ENCODE measurements at places on chromosomes 3 and 15.
A peak's percentile ranks its signal among the peaks of the same experiment; 100 is the strongest.

GRCh38 chr3:69866988-69867720 lies 127.9 kb downstream of the MITF start:
- DNase-seq = no peak

- no peak for DNase-seq
Measured at GRCh38 chr15:78316283-78317083, 17.1 kb upstream of the SKIC8 start.

DNA sequence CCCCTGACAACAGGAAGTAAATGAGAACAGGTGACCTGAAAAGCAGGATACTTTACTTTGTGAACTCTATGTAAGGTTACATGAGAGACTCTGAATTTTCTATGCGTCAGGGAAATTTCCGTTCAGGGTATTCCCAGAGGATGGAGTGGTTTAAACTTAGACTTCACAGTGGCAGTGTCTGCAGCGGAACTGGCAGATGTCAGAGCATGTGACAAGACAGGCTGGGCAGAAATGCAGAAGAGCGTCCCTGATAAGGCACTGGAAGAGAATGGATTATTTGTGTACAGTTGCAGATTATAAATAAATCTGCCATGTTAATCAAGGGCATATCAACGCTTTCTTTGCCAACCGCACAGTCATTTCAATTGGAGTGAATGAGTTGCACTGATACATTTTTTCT lies 598.4 kb upstream of the ZNF717 start:
- no peak for DNase-seq

- no peak for DNase-seq
Measured at GRCh38 chr15:32034106-32034505, 3.8 kb downstream of the CHRNA7 start.

GRCh38 chr3:29022976-29023375 lies 257.9 kb upstream of the RBMS3 start:
- no peak for DNase-seq

GRCh38 chr3:136750897-136751315 lies 1.3 kb downstream of the STAG1 start:
- DNase-seq = no peak

GRCh38 chr3:126285369-126285768 lies 71.8 kb downstream of the KLF15 start:
- DNase-seq = no peak

- DNase-seq = no peak
Measured at GRCh38 chr3:127488740-127489139, 101.8 kb downstream of the TPRA1 start.

GRCh38 chr3:122789585-122790273 lies 3.9 kb downstream of the HSPBAP1 start:
- DNase-seq = no peak

DNA sequence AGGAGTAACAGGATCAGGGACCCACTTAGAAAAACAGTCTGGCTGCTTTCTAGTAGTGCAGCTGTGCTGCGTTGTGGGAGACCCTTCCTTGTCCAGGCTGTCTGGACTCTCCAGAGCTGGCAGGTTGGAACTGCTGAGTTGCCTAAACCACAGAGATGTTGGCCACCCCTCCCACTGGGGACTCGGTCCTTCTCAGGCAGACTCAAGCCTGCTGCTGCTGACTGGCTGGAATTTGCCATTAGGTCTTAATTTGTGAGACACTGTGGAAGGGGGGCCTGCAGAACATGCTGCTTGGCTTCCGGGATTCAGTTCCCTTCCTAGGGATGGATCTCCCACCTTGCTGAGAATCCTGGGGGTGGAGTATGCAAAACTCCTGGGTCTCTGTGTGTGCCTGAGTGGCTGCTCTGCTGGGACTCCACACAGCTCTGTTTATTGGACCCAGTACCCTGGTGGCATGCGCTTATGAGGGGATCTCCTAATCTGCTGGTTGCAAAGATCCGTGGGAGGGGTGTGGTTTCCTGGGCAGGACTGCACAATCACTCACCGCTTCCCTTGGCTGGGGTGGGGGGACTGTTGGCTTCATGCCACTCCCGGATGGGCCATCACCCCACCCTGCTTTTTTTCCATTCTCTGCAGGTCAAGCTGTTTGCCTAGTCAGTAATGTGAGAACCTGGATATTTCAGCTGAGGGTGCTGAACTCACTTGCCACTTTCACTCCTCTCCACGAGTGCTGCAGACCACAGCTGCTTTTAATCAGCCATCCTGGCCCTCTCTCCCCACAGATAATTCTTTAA lies 150.5 kb downstream of the CFAP20DC start:
- no peak for DNase-seq

GRCh38 chr15:91526424-91526823 lies 327.1 kb upstream of the SLCO3A1 start:
- no peak for DNase-seq

DNA sequence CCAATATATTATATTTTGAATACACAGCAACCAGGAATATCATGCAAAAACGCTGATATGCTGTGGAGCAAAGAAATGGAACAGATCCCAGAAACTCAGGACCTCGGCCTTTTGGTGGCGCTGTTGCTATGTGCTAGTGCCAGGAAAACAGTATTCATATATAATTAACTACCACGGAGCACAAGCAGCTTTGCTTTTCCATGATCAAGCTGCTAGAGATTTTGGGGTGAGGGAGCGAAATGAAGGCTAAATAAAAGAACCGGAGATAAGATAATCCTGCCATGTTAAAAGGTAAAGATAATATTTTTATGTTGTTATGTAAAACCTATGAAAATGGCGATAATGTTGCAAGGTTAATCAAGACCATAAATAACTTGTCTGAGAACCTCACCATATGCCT lies 157.7 kb upstream of the FAM3D start:
- DNase-seq = no peak

GRCh38 chr15:57500979-57501576 lies 90.6 kb upstream of the MYZAP start:
- DNase-seq = no peak

- no peak for DNase-seq
Measured at GRCh38 chr3:67094774-67095173, 96.7 kb downstream of the KBTBD8 start.

DNA sequence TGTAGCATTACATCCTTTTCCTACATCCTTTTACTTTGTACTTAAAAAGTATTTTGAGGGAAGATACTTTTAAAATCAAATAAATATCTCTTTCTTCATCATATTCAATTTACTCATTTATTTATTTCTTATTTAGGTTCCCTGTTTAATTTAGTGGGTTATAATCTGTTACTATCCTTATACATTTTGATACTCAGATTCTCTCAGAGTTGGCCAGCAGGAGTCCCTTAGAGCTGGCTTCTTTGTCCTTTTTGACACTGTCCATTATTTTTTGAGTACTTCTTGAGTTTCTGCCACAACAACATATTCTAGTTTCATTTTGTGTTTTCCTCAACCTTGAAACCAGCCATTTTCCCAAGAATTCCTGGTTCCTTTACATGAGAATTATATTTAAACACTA lies 111.6 kb upstream of the DCBLD2 start:
- no peak for DNase-seq

GRCh38 chr15:64288999-64289398 lies 67.0 kb downstream of the CSNK1G1 start:
- DNase-seq = no peak

DNA sequence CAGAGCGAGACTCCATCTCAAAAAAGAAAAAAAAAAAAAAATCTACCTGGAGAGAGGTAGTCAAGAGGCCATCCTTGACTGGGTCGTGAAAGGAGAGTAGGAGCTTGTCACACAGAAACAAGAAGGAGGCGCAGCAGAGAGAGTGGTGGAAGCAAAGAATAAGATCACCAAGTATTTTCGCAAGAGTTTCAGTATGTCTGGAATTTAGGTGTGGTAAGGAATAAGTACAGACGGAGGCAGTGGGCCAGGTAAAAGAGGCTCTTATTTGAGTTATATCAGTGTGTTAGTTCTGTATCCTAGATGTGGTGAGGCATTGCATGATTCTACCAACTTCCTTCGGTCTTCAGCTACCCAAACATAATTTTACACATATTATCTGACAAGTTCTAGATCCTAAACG lies 14.6 kb upstream of the ATP10A start:
- no peak for DNase-seq

DNA sequence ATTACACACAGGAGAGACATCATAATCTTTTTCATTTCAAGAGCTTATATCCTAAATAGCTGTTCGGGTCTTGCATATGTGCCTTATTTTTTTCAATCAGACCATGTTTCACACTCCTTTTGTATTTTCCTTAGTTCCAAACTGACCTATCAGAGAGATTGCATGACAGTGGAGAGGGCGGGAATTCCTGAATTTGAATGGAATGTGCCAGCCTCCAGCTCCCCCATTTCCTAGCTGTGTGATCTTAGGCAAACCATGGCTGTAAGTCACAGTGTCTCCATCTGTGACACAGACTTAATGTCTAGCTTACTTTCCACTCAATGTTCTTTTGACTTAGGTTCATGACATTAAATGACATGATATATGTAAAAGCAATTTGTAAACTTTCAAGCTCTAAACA lies 62.0 kb upstream of the CSTA start:
- no peak for DNase-seq

DNA sequence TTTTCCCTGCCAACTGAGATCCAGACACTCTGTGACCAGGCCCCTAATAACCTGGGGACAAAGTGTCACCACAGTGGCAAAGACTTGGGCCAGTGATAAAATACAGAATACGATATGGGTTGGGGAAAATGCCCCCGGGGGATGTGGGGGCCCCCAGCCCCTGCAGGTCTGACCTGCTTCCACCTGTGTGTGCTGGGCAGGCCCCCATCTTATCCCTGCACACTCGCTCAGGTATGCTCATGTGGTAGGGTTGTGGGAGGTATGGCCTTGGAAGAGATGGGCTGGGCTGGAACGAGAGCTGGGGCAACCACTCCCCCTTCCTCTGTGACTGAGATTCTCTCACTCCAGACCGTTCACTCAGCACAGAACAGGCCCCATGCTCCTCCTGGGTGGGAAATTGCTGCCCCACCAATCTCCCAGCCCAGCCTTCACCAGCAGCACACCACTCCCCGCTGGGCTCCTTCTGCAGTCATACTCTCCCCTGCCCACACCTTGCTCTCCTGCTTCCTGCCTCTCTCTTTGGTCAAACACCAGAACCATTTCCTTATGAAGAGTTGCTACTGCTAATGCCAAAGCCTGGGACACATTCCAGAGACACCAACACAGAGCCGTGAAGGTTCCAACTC lies 9.6 kb upstream of the CPEB1 start:
- DNase-seq = no peak

- DNase-seq = no peak
Measured at GRCh38 chr3:113535898-113536297, 3.5 kb downstream of the SIDT1 start.

- DNase-seq = no peak
Measured at GRCh38 chr15:64739156-64739555, 36.2 kb downstream of the RBPMS2 start.

- DNase-seq = no peak
Measured at GRCh38 chr3:41024031-41024836, 175.1 kb upstream of the CTNNB1 start.

DNA sequence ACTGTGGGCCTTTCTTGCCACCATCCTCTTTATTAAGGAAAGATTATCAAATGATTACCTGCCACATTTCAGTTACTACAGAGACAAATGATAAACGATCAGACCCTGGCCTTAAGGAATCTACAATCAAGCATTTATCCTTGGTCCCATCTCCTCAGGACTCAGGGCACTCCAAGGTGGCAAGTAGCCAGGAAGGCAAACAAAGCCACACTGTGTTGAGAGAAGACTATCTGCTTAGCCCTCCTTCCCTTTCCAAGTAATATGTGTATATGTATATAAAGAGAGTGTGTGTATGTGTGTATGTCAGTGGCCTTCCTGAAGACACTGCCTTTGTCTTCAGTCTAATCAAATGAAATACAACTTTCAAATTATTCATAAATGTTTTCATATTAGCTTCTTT lies 490.1 kb upstream of the ATP11B start:
- DNase-seq = no peak

GRCh38 chr3:189954733-189955665 lies 165.7 kb downstream of the P3H2 start:
- DNase-seq = no peak

DNA sequence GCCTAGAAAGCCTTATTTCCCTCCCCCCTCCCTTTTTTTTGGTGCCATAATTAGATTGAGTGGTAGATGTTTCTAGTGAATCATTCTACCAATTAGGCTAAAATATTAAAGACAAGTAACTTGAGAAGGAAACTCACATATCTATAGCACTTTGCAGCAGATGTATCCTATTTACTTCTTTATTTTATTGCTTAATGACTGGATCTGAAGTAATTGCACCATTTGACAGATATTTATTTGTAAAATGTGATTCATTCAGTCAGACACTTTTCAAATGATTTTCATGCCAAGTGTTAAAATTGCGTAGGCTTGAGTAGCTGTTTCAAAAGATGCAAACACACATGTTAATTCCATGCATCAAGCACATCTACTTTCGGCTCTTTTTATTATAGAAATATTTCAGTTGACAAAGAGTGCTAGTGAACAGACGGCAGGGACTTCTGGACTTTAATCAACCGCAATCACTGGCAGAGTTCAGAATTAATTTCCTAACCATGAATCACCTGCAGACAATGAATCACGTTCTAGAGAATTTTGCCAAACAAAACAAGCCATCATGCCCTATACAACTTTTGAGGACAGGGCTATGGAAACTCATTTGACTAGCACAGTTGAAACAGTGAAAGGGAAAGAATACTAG lies 636.8 kb downstream of the MECOM start:
- no peak for DNase-seq

- DNase-seq = no peak
Measured at GRCh38 chr15:28044121-28044672, 54.9 kb downstream of the OCA2 start.

GRCh38 chr3:14275962-14276909 lies 97.6 kb downstream of the LSM3 start:
- no peak for DNase-seq

DNA sequence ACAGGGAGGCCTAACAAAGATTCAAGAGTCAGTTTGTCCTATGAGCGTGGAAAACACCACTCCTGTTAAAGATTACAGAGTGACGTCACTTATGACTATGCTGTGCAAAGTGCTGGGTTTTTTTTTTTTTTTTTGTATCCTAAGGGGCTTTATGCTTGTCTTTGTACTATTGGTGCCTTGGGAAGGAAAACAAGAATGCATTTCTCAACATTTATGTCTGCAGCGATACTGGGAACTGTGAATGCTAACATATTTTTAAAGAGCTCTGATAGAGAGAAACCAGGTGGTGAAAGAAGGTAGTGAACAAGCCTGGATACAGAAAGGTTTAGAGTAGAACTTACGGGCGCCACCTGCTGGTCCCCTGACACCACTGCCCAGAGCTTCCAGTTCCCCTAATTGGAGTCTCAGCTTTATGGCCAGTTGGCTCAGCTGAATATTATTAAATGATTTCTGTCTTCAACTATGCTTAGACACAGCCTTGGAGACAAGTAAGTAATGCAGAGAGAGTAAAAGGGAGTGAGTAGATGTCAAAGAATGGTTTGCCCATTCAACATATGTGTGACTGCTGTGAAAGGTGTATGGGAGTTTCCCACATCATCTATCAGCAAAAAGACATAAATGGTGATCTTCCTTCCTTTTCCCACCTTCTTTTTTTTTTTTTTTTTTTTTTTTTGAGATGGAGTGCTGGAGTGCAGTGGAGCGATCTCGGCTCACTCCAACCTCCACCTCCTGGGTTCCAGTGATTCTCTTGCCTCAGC lies 807.9 kb upstream of the CFAP20DC start:
- DNase-seq = peak; percentile 40

DNA sequence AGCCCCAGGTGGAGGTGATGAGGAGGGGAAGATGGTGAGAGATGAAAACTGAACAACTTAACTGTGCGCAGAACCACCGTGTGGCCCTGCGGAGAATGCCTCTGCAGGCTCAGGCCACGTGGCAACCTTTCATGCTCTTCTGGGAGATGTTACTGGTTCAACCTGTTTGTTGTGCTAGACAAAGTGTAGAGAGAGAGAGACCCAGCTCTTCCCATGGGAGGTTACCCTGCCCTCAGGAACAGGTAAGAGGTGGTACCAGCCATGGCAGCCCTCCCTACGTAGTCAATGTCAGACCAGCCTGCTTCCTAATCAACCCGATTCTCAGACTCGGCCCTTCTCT lies 37.0 kb upstream of the HACD2 start:
- DNase-seq = no peak
